ENCODE measurements at places on chromosomes 4 and X.

- DNase-seq, result no peak
These were observed 315.4 kb upstream of the IGFBP7 start for GRCh38 chr4:57425610-57426009.

DNA sequence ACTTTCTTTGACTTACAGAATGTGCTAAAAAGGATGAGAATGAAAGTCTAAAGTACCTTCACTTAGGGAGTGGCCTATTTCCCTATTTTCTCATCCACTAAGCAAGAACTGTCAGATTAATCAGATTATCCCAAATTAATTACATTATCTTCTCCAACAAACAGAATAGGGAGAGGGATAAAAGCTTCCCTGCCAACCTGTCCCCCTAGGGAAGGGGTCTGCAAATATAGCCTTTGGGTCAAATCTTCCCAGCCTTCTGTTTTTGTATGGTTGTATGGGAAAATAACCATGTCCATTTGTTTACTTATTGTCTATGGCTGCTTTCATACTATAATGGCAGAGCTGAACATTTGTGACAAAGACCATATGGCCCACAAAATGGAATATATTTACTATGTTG lies 57.1 kb upstream of the USP38 start:
- no peak for DNase-seq

DNA sequence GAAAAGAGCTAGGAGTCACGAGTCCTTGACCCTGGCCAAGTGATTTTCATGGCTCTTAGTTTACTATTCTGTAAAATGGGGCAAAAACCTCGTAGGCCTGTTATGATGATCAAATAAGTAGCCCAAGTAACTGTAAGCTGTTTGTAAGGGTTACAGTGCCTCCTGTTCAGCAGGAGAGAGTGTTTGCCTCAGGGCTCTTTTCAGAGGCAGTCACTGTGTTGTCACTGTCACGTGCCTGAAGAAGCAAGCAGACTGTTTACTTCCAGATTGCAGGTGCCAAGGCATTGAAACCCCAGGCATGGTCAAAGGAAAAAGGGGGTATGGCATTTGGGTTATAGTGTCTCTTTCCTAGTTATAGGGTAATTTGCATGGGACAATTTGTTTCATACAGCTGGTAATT lies 4.5 kb downstream of the RAB39B start:
- DNase-seq, result no peak

DNA sequence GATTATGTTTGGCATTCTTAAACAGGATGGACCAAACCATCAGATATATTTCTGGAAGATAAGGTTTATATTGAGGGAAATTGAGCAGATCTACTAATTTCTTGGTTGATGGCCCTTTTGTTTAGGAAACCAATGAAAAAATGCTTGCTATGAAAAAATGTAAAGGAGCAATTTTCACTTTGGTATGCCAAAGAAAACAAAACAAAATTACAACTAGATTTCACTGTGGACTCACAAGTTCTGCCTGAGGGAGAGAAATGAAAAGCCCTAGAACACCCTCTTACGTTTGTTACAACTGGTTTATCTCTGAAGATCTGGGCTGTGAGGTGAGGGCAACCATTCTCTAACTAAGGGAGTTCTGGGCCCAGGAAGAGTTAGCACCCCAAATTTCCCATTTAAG lies 122.5 kb upstream of the IL15 start:
- DNase-seq, result no peak

DNA sequence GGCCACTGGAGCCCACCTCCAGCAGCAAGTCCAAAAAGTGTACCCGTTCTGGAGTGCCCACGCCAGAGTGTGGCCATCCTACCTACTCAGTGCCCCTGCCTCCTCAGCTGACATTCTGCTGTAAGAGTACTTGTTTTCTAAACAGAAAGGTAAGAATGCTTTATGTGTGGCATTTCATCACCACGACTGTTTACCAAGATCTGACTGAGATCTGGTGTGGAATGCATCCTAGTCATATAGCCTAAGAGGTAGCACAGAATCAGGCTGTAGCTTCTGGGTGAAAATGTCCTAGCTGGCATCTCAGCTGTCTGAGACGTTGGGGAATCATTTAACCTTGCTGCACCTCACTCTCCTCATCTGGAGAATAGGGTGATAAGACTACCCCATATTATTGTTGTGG lies 638.7 kb upstream of the TENM3 start:
- no peak for DNase-seq

DNA sequence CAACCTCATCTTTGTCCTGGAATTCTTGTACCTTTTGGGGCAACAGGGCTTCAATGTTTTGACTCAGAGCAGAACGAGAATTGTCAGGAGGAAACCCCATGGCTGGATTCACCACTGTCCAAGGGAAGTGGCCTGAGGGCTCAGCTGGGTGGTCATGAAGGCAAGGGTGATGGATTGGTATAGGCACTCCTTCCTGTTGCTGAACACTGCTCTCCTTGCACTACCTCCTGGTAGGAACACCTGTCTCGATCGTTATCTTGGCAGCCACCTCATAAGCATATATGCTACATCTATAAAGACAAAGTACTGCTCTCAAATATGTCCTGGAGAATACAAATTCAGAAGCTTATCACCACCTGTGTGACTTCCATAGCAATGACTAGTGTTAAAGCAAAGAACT lies 79.8 kb downstream of the CCNG2 start:
- no peak for DNase-seq

DNA sequence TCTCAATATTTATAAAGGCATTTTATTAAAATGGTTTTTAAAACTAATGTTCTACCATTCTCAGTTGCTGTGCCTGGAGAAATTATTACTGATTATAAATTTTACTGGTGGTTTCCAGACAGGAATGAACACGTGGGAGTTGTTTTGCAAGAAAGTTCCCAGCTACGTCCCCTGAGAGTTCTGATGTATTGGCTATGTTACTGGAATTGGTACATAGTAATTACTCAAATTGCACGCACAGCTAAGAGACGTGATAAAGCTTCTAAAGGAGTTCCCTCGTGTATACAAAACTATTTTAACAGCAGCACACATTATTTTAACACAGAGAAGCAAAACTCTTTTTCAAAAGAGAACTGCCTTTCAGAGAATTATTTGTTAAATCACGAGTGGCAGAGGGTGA lies 292.2 kb downstream of the NLGN4X start:
- no peak for DNase-seq

DNA sequence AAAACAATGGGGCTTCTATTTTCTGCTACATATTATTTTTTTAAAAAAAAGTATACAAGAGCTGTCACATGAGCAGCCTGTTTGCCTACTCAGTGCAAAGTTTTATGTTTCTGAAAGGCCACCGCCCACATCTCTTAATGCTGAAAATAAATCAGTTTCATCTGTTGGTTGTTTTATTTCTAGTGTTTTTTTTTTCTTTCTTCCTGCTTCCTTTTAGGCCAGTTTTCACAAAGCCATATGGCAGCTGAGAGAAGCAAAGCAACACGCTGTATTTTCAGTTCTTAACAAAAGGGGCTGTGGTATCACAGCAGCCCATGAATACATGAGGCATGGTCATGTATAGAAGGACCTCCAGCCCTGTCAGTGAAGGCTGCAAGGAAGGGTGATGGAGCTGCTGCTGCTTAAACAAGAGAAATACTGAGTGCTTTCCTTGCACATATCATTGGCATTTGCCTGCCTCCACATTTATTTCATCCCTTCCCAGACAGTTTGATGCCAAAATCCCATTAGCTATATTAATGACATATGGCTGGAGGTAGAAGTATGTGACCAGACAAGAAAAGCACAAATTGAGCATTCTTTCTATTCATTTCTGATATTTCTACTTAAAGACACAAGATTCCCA lies 172.5 kb downstream of the PCDH18 start:
- DNase-seq, result no peak

- DNase-seq, result no peak
These were observed 33.9 kb upstream of the SLC9A7 start for GRCh38 chrX:46792810-46793188.

- no peak for DNase-seq
These were observed 35.2 kb downstream of the NYX start for GRCh38 chrX:41482154-41482850.

Data from nucleus accumbens (tissue), 56 donors.